NT2/D1 (cell line): ENCODE measurements at places on chromosomes 2 and 18.

DNA sequence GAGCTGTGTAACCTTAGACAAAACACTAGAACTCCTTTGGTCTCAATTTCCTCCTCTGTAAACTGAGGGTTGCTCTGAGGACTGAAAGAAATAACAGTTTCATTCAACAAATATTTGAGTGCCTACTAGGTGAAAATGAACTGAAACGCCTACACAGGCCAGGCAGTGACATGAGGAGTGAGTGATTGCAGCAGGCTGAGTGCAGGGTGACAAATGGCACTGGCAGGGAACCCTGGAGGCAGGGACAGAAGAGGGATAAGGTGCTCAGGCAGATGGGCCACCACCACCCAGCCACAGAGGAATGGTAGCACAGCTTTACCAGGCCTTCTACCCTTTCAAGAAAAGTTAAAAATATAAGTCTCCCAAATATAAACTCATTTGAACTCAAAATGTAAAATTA lies 11.5 kb upstream of the RNU4ATAC start:
- DNase-seq: no peak

GRCh38 chr2:219538504-219538951 lies 5.1 kb downstream of the CHPF start:
- DNase-seq: no peak

- DNase-seq: no peak
Measured at GRCh38 chr2:181036848-181037603, 56.6 kb downstream of the UBE2E3 start.

- DNase-seq: no peak
Measured at GRCh38 chr2:163551616-163552373, 184.0 kb downstream of the FIGN start.

DNA sequence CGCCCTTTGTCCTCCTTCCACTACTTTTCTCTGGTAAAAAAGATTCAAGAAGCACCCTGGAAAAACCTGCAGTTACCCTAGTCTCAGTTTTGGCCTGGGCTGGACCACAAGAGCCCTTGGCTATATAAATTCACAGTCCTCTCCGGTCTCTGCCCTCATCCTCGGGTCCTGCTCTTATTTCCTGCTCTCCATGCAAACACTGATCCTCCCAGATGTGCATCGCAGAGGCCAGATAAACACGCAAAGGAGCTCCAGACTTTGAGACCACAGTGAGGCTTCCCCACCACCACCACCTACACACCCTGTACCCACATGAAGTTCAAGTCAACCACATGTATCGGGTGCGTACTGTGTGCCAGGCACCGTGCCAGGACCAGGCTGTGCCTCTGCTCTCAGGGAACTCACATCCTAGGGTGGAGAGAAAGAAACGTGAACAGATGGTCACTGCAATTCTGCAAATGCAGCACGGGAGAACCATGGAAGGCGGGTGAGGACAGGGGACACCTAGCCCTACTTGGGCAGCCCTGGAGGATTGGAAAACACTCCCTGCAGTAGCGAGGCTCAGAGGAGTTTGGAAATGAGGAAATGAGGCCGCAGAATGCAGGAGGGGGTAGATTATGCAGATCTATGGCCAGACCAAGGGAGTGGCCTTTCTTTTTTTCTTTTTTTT lies 7.4 kb downstream of the CTDSP1 start:
- DNase-seq: no peak

- DNase-seq: no peak
Measured at GRCh38 chr18:75104483-75104882, 104.5 kb downstream of the PTGR3 start.

DNA sequence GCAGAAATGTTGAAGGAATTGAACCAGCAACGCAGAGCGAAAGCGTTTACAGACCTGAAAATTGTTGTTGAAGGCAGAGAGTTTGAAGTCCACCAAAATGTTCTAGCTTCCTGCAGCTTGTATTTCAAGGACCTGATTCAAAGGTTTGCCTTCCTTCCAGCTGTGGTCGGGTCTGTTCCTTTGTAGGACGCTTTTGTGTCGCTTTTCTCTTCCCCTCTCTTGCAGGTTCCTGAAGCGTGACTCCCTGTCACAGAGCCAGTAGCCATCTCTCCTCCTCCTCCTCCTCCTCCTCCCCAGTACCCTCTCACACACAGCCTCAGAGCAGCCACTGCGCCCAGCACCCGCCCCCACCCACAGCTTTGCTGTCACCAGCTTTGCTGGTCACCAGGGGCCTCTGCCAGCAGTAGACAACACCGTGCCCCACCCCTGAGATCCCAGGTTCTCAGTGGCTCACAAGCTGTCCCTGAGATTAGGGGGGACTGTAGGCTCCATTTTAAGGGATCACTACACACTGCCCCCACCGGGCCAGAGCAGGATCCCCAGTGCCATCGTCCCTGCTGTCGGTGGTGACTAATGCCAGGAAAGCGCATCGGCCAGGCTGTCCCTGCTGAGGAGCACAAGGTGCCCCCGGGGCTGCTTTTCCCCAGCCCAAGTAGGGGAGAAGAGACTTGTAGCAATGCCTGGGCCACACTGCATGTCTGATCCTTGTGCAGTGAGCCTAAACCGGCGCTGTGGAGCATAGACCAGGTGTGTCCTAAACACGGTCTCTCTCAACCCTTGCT lies 242.3 kb downstream of the ATAD2B start:
- DNase-seq: no peak

DNA sequence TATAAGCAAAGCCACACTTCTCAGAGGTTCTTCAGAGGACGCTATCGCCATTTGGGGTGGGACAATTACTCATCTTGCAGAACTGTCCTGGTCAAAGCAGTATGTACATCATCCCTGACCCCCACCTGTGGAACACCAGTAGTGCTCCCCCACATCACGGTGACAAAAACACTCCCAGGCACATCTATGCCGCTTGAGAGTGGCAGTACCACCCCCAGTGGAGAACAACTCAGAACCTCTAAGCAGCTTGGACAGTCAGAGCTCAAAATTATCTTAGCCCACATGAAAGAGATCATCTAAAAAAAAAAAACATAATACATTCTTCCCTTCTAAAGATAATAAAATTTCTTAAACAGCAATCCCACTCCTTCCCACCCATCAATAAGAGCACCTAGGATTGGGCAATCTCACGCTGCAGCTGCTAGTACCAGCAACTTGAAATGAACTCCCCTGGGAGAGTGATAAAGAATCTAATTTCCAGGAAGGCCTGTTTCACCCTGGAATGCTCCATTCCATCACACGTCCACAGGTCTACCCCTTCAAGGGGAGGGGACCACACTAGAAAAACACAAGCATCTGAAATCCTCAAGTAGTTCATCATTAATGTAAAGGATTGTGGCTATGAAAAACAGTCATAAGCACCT lies 31.7 kb downstream of the LRP2 start:
- DNase-seq: no peak

- no peak for DNase-seq
Measured at GRCh38 chr2:158637357-158637756, 157.8 kb upstream of the DAPL1 start.

DNA sequence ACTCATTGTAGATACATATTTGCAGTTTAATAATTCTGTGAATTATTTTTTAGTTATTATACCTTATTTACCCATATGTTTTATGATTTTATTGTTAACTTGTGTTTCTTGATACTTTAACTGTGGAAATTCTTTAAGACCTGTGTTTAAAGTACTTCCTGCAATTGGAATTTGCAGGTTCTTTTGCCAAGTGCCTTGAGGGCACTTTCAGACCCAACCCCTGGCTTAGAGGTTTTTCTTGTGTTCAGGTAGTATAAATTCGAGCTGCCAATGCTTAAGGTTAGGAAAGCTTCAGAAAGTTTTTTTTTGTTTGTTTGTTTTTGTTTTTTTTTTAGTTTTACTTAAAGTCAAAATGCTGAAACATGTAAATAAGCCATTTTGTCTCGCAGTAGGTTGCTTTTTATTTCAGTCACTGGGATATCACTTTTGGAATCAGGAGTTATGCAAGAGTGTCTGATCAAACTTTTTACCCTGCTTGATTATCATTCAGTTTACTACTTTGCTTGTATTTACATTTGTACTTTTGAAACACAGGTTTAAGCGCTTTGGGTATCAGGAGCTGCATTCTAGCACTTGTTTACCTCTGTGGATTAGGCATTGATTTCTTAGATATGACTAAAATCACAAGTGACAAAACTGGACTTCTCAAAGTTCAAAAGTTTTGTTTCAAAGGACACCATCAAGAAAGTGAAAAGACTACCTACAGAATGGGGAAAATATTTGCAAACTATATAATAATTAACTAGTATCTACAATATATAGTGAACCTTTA lies 31.8 kb downstream of the TDRD15 start:
- DNase-seq: no peak

GRCh38 chr18:62312851-62313250 lies 12.3 kb upstream of the TNFRSF11A start:
- no peak for DNase-seq

DNA sequence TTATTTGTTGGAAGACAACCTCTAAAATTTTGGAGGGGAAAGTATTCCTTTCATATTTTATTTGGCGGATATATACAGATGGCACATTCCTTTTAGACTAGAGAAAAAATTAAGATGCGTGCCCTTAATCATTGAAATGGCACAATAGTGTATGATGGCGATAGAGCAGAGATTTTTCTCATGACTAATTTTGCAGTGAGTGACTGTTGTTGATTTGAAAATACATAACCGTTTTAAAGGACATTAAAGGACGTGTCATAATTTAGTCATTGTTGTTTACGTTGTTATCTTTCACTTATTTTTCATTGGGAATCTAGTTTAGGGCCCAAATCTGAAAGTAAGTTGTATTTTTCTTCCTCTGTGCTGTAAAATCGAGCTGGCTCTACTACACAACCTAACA lies 61.7 kb downstream of the CERS6 start:
- DNase-seq: no peak

GRCh38 chr18:35469725-35470124 lies 28.0 kb downstream of the INO80C start:
- DNase-seq: no peak

GRCh38 chr18:45874491-45875184 lies 49.2 kb downstream of the SIGLEC15 start:
- no peak for DNase-seq

- DNase-seq: no peak
Measured at GRCh38 chr2:151682459-151683003, 51.7 kb downstream of the NEB start.

DNA sequence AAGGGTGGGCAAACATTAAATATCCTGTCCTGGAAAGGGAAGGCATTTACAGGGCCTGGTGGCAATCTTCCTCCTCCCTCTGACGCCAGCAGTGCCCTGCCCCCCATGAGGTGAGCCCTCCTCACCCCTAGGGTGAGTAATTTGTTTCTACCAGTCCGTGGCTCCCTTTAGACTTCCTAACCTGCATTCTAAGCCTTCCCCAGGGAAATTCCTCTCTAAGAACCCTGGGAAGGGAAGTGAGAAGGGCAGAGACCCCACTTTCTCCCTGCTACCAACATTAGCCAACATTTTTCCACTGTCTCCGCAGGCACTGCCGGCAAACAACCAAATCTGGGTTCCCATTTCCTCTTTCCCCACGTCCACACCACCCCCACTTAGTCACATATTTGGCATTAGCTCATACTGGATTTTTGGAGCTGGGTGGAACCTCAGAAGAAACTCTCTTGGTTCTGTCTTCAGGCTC lies 69.3 kb downstream of the NRP2 start:
- no peak for DNase-seq

DNA sequence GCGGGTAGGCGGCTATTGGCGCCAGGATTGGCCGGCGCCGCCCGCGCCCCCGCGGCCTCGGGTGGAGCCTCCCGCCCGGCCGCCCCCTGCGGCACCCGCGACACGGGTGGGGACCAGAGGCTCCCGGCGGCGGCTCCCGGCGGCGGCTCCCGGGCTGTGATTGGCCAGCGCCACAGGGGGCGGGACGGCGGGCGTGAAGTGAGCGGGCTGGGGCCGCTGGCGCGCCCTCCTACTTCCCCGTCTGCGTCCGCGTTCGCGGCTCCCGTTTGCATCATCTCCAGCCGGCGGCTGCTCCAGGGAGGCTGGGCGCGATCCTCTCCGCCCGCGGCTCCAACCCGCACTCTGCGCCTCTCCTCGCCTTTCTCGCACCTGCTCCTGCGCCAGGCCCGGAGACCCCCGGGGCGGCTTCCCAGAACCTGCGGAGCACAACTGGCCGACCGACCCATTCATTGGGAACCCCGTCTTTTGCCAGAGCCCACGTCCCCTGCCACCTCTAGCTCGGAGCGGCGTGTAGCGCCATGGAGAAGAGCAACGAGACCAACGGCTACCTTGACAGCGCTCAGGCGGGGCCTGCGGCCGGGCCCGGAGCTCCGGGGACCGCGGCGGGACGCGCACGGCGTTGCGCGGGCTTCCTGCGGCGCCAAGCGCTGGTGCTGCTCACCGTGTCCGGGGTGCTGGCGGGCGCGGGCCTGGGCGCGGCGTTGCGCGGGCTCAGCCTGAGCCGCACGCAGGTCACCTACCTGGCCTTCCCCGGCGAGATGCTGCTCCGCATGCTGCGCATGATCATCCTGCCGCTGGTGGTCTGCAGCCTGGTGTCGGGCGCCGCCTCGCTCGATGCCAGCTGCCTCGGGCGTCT lies at the start of gene SLC1A4:
Gene SLC1A4 (plus strand): TSS at position 274 of the 856 bp plus-strand sequence. CDS start 245 bp downstream, at position 519.
- DNase-seq: peak; percentile 30

- no peak for DNase-seq
Measured at GRCh38 chr18:42165922-42166513, 211.0 kb downstream of the PIK3C3 start.

DNA sequence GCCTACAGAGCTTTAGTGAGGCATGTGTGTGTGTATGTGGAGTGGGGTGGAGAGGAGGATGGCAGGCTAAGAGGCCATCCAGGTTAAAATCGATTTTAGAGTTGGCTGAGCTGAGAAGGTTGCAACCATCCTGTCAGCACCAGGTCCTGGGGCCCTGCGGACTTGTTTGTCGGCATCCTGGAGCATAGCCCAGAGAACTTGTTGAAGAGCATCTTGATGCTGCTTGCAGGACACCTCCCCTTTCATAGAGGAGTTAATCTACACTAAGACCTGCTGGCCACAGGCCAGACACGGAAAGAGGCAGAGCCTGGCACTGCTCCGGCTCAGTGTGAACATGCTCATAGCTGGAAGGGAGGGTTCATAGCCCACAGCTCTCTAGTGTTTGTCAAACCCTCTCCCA lies 72.1 kb upstream of the RGPD5 start:
- DNase-seq: no peak

GRCh38 chr2:27854229-27854862 lies 35.8 kb downstream of the RBKS start:
- no peak for DNase-seq

GRCh38 chr2:172131713-172132555 lies 29.2 kb upstream of the DLX2 start:
- DNase-seq: peak; percentile 85

DNA sequence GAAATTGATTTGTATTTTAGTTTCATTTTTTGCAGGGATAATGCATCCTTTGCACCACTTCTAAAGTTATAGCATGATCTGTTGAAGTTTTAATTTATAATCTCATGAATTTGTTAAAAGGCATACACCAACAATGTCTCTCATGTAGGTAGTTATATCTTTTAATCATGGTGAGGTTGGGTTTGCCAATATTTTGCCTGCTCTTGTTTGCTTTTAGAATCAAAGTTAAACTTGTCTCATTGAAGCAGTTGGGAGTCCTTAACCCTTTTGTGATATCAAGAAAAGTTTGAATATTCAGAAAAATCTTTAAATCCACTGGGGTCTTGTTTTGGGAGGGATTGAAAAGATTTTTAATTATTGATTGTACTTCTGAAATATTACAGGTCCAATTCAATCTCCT lies 31.7 kb downstream of the APLF start:
- no peak for DNase-seq

GRCh38 chr2:180016937-180017336 lies 9.8 kb upstream of the CWC22 start:
- DNase-seq: no peak
